ENCODE measurements at places on chromosomes 3 and 15.

GRCh38 chr15:68706256-68706655 lies 114.4 kb downstream of the ANP32A start:
- H3K27me3 ChIP-seq = 0 out of 2 replicates have a peak, but pooled peaks cover 3% of the 10 kb centered on the region
- H3K36me3 ChIP-seq = no peaks in the 10 kb centered on the region

- H3K4me3 ChIP-seq = no peak overlapping the region
- H3K27ac ChIP-seq = no peak overlapping the region
- DNase-seq = no peak
- H3K27me3 ChIP-seq = peaks cover 21% of the 10 kb centered on the region
- no peaks in the 10 kb centered on the region for H3K4me1 ChIP-seq
- no peaks in the 10 kb centered on the region for H3K36me3 ChIP-seq
These were observed 227.7 kb downstream of the ZNF621 start for GRCh38 chr3:40752492-40752891.

DNA sequence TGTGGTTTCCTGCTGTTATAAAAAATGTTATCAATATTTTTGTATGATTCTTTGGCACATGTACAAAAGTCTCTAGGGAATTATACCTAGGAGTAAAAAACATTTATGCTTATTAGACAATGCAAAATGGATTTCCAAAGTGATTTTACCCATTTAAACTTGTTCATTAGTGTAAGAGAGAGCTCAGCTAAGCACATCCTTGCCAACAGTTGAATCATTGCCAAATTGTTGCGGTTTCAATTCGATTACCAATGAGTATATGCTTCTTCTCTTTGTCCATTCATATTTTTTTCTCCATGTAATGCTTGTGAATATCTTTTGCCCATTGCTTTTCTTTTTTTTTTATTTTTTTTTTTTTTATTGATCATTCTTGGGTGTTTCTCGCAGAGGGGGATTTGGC lies 17.2 kb downstream of the CASR start:
- H3K36me3 ChIP-seq = no peaks in the 10 kb centered on the region
- H3K4me1 ChIP-seq = no peaks in the 10 kb centered on the region
- H3K27ac ChIP-seq = no peak overlapping the region
- no peak for DNase-seq
- H3K27me3 ChIP-seq = no peaks in the 10 kb centered on the region

DNA sequence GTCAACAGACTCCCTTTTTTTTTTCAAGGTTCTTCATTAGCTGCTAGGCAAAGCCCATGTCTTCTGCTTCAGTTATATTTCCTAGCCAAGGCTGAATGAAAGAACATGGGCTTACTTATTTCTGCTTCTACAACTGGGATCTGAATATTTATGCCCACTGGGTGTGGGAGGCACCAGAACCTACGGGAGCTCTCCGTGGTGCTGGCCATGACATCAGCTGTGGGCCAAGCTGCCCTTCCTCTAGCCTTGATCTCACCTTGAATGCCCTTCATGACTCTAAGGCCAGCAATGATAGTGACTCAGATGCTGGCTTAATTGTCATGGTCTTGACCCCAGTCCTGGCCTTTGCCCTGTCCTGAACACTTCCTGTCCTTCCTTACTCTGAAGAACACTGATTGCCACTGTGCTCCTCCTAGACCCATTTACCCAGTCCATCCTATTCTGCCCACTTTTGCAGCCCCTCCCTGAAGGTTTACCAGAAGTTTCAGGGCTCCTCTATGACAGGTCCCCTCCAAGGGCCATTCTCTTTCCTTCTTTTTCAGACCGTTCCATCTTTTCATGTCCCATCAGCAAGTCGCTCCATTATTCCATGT lies 32.8 kb upstream of the PRR20G start:
- H3K4me1 ChIP-seq = no peaks in the 10 kb centered on the region
- peaks cover 27% of the 10 kb centered on the region for H3K27me3 ChIP-seq
- H3K4me3 ChIP-seq = no peak overlapping the region
- no peaks in the 10 kb centered on the region for H3K36me3 ChIP-seq
- DNase-seq = no peak
- H3K27ac ChIP-seq = no peak overlapping the region

DNA sequence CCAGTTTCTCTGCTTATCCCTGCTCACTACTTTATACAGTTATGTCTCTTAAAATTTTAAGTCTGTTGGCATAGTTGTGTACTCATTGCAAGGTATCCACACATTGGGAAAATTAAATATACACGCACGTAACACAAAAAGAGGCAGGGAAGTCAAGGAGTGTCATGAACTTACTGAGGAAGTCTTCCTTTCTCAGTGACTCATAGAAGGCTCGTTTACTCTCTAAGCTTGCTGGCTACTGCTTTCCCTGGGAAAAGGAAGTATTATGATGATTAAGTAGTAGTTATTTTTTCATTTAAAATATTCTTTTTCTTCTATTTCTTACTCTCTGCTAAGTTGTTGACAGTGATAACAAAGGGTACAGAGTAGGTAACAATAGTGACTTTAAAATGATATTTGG lies 287.3 kb downstream of the UBE2E2 start:
- DNase-seq = no peak
- H3K36me3 ChIP-seq = no peaks in the 10 kb centered on the region
- no peaks in the 10 kb centered on the region for H3K27me3 ChIP-seq

DNA sequence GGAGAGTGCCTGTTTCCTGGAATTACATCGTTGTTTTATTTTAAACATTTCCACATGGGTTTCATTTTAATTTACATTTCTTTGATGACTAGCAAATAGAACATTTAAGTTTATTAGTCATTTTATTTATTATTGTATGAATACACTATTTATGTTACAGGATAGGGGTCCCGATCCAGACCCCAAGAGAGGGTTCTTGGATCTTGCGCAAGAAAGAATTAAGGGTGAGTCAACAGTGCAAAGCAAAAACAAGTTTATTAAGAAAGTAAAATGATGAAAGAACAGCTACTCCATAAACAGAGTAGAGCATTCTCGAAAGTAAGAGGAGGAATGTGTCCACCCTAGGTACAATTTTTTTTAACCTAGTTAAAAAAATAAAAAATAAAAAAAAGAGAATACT lies 539.5 kb downstream of the NAALADL2 start:
- no peak overlapping the region for H3K4me3 ChIP-seq
- no peak overlapping the region for H3K27ac ChIP-seq
- no peaks in the 10 kb centered on the region for H3K27me3 ChIP-seq
- no peak for DNase-seq

GRCh38 chr15:52575072-52575471 lies 6.2 kb upstream of the ARPP19 start:
- no peak overlapping the region for H3K4me3 ChIP-seq
- no peak overlapping the region for H3K27ac ChIP-seq

DNA sequence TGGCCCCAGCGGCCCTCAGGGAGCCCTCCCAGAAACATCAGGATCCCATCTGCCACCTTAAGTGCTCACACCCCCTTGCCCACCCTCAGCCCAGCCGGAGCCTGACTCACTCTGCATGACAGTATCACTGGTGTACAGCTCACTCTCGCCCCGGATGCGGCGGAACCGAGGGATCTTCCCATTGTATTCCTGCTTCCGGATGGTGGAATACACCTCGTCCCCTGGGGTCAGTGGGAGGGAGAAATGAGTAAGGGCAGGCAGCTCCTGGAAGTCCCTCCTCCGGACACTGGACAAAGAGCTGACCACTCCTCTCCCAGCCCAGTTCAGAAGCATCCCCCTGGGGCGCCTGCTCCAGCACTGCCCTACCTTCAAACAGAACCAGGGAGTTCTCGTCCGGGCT lies 16.5 kb downstream of the SEMA7A start:
- H3K27ac ChIP-seq = no peak overlapping the region
- no peaks in the 10 kb centered on the region for H3K36me3 ChIP-seq

DNA sequence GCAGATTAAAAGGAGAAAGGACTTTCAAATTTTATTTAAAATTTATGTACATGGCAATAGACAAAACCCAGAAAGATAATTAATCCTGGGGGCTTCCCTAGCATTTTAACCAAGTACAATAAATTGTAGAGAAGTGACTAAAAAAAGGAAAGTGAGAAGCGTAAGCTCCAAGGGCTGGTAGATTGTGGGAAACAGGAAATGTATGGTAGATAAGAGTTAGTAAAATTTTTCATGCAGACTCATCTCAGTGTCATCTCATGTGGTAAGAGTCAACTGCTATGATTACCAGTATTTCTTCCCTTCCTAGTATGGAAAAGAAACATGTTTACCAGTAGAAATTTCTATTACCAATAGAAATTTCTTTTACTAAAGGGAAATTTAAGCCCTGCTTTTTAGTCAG lies 464.3 kb upstream of the AGTR1 start:
- H3K36me3 ChIP-seq = no peaks in the 10 kb centered on the region
- no peak overlapping the region for H3K4me3 ChIP-seq
- H3K4me1 ChIP-seq = no peaks in the 10 kb centered on the region
- DNase-seq = no peak

DNA sequence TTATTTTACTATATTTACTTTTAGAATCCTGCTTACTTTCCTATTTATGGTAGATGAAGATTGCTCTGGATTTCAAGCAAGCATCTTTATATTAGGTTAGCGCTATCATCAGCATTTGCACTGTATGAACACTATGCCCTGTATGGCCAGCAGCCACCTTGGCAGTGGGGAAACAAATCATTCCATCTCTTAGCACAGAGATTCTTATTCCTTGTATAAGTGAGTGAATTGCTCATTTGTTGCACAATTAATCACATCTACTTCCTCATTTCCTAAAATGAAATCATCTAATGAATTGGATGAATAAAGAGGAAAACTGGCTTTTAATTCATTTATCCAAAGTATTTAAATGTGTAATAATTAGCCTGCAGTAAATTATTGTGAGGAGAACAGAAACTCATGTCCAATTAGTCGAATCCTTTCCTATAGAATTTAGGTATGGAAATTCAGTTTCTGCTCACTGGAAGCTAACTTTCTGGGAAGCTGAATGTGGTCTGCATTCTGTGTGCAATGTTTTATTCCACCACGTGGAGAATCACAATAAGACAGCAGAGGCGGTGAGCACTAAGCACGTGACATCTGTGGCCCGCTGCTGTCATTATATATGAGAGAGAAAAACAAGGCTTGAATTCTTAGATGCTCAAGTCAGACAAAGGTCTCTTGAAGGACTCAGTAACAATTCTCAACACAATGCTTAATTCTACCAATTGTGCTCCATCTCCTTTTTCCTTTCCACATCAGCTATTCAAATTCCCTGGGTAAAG lies 93.4 kb downstream of the PEX5L start:
- no peaks in the 10 kb centered on the region for H3K4me1 ChIP-seq
- DNase-seq = no peak
- H3K36me3 ChIP-seq = no peaks in the 10 kb centered on the region
- peaks cover 32% of the 10 kb centered on the region for H3K27me3 ChIP-seq
- H3K27ac ChIP-seq = no peak overlapping the region

Measured in HCT116 (cell line).